ENCODE measurements at places on chromosomes 3 and 15.

DNA sequence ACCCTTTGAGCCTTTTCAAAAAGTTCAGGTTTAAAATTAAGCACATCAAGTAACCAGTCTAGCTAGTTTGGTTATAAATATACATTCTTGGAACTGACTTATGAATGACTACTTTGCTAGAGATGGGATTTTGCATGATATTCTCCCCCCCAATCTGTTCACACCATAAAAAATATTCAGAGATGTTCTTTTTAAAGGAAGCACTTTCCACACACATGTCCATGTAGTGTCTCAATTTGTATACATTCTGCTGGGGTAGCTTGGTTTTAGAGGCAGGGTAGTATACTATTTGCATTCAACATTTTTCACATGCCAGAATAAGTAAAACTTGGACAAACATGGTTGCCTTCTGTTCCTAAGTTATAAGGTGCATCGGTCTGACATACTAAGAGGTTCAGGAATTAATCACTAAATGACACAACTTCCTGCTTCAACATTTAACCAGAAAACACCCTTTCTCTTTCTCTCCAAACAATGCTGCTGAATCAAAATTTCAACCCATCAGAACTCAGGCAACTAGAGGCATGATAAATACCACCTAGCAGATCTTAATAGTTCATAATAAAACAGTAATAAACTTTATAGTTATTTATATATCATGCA lies 57.0 kb downstream of the SUMF1 start:
- H3K27ac ChIP-seq: no peak overlapping the region
- DNase-seq: no peak
- H3K4me3 ChIP-seq: no peak overlapping the region
- no peaks in the 10 kb centered on the region for H3K27me3 ChIP-seq

DNA sequence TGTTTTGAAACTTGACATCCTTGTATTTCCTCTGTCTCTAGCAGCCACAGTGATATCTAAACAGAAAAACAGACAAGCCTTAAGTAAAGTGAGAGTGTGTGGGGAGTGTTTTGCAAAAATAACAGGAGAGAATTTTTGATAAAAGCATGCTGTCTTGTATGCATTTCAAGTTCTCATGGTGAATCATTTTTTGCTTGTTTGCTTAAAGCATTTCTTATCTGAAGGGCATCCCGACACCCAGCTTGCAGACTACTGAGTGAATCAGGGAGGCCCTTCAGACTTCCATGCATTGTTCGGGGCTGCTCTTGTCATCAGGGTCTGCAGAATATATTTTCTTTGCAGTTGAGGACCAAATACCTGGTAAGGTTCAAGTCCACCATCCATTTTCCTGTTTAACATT lies 8.5 kb downstream of the CGNL1 start:
- H3K36me3 ChIP-seq: no peaks in the 10 kb centered on the region
- DNase-seq: no peak
- H3K4me1 ChIP-seq: peaks cover 21% of the 10 kb centered on the region
- H3K27ac ChIP-seq: no peak overlapping the region
- H3K4me3 ChIP-seq: no peak overlapping the region

- H3K27ac ChIP-seq: no peak overlapping the region
- no peak for DNase-seq
- H3K4me1 ChIP-seq: no peaks in the 10 kb centered on the region
- H3K4me3 ChIP-seq: no peak overlapping the region
- no peaks in the 10 kb centered on the region for H3K36me3 ChIP-seq
- H3K27me3 ChIP-seq: no peaks in the 10 kb centered on the region
Measured at GRCh38 chr15:57861815-57862586, 155.5 kb downstream of the POLR2M start.

- peaks cover 25% of the 10 kb centered on the region for H3K4me1 ChIP-seq
- no peak overlapping the region for H3K4me3 ChIP-seq
- no peaks in the 10 kb centered on the region for H3K36me3 ChIP-seq
- H3K27me3 ChIP-seq: no peaks in the 10 kb centered on the region
- DNase-seq: no peak
Measured at GRCh38 chr3:195147649-195148080, 123.3 kb downstream of the XXYLT1 start.

- peaks cover 12% of the 10 kb centered on the region for H3K36me3 ChIP-seq
- H3K27ac ChIP-seq: no peak overlapping the region
- H3K4me3 ChIP-seq: no peak overlapping the region
Measured at GRCh38 chr3:184822654-184823053, 10.7 kb downstream of the VPS8 start.

- H3K4me1 ChIP-seq: peaks cover 5% of the 10 kb centered on the region
- DNase-seq: no peak
- H3K27ac ChIP-seq: no peak overlapping the region
- H3K36me3 ChIP-seq: no peaks in the 10 kb centered on the region
Measured at GRCh38 chr3:149215515-149215914, 6.1 kb downstream of the CP start.

- no peak overlapping the region for H3K27ac ChIP-seq
- no peak for DNase-seq
- H3K4me3 ChIP-seq: no peak overlapping the region
- H3K27me3 ChIP-seq: no peaks in the 10 kb centered on the region
Measured at GRCh38 chr15:99492716-99493115, 73.1 kb upstream of the MEF2A start.

DNA sequence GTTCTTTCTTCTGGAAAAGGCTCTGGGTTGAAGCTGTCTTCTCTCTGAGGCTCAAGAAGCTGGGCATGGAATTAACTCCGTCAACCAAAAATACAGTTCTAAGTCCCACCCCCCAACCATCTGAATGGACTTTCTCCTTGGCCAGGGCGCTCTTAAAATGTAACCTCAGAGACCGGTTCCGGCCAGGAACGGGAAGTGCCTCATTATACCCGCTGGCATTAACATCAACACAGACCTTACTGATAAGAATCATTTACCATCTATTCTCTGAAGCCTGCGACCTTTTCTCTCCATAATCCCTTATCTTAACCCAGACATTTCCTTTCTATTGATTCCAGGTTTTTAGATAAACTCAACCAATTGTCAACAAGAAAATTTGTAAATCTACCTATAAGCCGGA lies 64.7 kb downstream of the ATP1B3 start:
- H3K27ac ChIP-seq: peak overlapping the region; percentile 43
- H3K36me3 ChIP-seq: no peaks in the 10 kb centered on the region
- peak; percentile 50 for DNase-seq
- H3K4me1 ChIP-seq: peaks cover 21% of the 10 kb centered on the region

GRCh38 chr3:112084980-112085705 lies 1.0 kb upstream of the C3orf52 start:
- H3K27ac ChIP-seq: no peak overlapping the region
- H3K27me3 ChIP-seq: no peaks in the 10 kb centered on the region
- DNase-seq: no peak
- peaks cover 10% of the 10 kb centered on the region for H3K4me1 ChIP-seq
- no peak overlapping the region for H3K4me3 ChIP-seq

- no peak for DNase-seq
- H3K27me3 ChIP-seq: no peaks in the 10 kb centered on the region
- no peaks in the 10 kb centered on the region for H3K36me3 ChIP-seq
- H3K4me3 ChIP-seq: no peak overlapping the region
- no peak overlapping the region for H3K27ac ChIP-seq
- H3K4me1 ChIP-seq: no peaks in the 10 kb centered on the region
Measured at GRCh38 chr3:54564374-54564925, 363.4 kb downstream of the LRTM1 start.

DNA sequence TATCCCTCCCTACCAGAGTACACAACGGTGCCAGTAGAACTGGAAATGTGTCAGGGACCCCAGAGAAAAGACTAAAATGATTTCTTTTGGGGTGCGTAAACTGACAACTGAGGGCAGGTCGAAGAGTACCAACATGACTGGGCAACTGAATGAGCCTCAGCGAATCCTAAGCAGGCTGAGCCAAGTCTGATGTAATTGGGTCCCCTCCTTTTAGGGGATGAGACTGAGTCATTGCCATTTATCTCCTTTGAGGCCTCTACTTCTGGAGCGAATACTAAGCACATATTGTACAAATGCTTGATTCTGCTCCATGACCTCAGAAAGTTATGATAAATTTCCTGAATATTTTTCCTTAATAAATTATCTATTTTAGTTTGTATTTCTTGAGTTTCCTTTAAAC lies 17.3 kb upstream of the GPR156 start:
- no peak for DNase-seq
- H3K4me1 ChIP-seq: no peaks in the 10 kb centered on the region
- no peak overlapping the region for H3K27ac ChIP-seq
- H3K4me3 ChIP-seq: no peak overlapping the region
- H3K36me3 ChIP-seq: no peaks in the 10 kb centered on the region

- H3K27ac ChIP-seq: no peak overlapping the region
- H3K4me1 ChIP-seq: no peaks in the 10 kb centered on the region
- no peak overlapping the region for H3K4me3 ChIP-seq
Measured at GRCh38 chr3:175077216-175077615, 218.1 kb downstream of the NAALADL2 start.

DNA sequence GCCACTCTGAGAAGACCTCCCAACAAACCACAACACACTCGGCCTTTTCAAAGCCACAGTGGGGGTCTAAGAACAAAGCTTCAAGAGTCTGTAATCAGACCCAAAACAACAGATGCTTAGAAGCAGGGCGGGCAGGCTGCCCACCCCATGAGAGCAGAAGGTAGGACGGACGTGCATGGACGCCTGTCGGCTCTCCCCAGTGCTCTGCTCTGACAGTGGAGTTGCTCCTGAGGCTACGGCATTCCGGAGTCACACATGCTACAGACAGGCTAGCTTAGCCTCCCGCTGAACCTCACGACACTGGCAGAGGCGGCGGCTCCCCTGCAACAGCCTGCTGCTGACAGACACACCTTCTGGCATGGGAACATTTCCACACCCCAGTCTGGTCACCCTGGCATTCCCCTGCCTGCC lies 33.5 kb downstream of the SLCO2A1 start:
- H3K36me3 ChIP-seq: no peaks in the 10 kb centered on the region
- no peak for DNase-seq
- no peak overlapping the region for H3K27ac ChIP-seq

- no peak for DNase-seq
- H3K36me3 ChIP-seq: no peaks in the 10 kb centered on the region
- no peaks in the 10 kb centered on the region for H3K27me3 ChIP-seq
- no peaks in the 10 kb centered on the region for H3K4me1 ChIP-seq
- H3K27ac ChIP-seq: no peak overlapping the region
Measured at GRCh38 chr3:100825574-100825973, 116.3 kb downstream of the TFG start.

GRCh38 chr3:94420931-94421330 lies 358.1 kb downstream of the NSUN3 start:
- no peak for DNase-seq
- H3K4me1 ChIP-seq: no peaks in the 10 kb centered on the region
- H3K4me3 ChIP-seq: no peak overlapping the region
- no peaks in the 10 kb centered on the region for H3K27me3 ChIP-seq
- H3K27ac ChIP-seq: no peak overlapping the region

- no peak for DNase-seq
- peaks cover 16% of the 10 kb centered on the region for H3K4me1 ChIP-seq
- H3K27ac ChIP-seq: no peak overlapping the region
- no peaks in the 10 kb centered on the region for H3K27me3 ChIP-seq
- H3K36me3 ChIP-seq: no peaks in the 10 kb centered on the region
Measured at GRCh38 chr3:129554356-129555152, 11.6 kb downstream of the H1-8 start.

DNA sequence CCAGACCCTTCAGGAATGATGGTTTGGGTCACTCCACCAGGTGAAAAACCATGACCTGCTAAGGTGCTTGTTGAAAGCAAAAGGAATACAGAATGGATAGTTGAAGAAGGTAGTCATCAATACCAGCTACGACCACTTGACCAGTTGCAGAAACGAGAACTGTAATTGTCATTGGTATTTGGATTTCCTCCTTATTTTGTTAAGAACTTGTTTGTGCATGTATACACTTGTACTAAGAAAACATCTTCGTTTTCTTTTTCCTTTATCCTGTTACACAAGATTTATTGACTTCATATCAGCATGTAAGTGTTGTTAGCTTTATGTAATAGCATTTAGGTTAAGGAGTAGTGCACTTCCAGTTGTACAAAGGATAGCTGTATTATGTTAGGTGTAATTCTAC lies 261.8 kb downstream of the MCTP2 start:
- H3K4me1 ChIP-seq: no peaks in the 10 kb centered on the region
- H3K27ac ChIP-seq: no peak overlapping the region
- no peaks in the 10 kb centered on the region for H3K27me3 ChIP-seq
- no peaks in the 10 kb centered on the region for H3K36me3 ChIP-seq

DNA sequence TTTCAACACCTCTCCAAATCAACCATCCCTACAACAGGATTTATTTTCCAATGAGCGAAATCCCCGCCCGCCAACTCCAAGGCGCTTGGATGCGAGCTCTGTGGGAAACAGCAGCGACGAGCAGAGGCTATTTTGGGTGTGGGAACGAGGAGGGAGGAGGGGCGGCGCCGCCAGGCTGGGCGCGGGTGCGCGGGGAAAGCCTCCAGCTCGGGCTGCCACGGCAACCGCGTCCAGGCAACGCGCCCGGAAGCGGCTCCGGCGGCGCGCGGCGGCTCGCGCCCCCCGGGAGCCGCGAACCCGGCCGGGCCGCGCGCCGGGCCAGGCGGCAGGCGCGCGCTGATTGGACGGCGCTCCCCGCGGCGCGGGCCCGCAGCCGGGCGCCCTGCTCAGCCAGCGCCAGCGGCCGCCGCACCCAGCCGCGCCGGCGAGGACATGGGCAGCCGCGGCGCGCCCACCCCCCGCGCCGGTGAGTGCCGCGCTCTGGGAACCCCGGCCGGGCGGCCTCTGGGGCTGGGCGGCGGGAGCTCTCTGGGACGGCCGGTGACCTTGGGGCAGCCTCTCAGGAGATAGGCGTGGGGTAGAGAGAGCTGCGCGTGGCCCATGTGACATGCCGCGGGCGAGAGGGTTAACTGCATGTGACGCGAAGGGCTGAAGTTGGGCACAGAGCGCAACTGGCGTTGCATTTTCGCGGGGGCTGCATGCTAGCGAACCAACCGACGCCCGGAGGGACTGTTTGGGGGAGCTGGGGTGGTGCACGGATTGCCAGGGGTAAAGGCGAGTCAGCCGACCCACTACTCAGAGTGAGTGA lies at the start of gene FAM81A:
Gene FAM81A (plus strand): TSS at position 370 of the 808 bp plus-strand sequence. CDS start 20,441 bp downstream, outside the sequence.
- H3K27me3 ChIP-seq: peaks cover 18% of the 10 kb centered on the region
- peak; percentile 96 for DNase-seq
- no peaks in the 10 kb centered on the region for H3K36me3 ChIP-seq
- H3K4me3 ChIP-seq: peak within 1 kb of the TSS; percentile 60
- H3K27ac ChIP-seq: no peak within 1 kb of the TSS
- peaks cover 12% of the 10 kb centered on the region for H3K4me1 ChIP-seq

DNA sequence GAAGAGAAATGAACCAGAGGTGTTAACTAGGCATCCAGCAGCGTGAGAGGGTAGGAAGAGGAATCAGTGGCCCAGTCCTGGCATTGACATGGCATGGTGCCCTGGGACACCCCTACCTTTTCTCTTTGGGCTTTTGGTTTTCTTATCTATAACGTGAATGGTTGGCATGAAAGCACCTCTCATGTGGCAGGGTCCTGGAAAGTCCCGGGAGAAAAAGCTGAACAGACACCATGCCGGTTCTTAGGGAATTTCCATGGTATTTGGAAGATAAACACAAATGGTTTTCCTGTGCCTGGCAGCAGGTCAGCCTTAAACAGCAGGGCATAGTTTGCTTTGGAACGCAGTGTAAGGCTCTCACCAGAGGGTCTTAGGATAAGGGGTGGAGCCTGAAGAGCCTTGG lies 15.4 kb downstream of the ARNT2 start:
- H3K27me3 ChIP-seq: no peaks in the 10 kb centered on the region
- H3K4me3 ChIP-seq: no peak overlapping the region
- H3K4me1 ChIP-seq: peaks cover 4% of the 10 kb centered on the region
- no peaks in the 10 kb centered on the region for H3K36me3 ChIP-seq
- H3K27ac ChIP-seq: no peak overlapping the region

- H3K4me1 ChIP-seq: no peaks in the 10 kb centered on the region
- no peak for DNase-seq
- no peak overlapping the region for H3K4me3 ChIP-seq
- no peaks in the 10 kb centered on the region for H3K27me3 ChIP-seq
Measured at GRCh38 chr3:154954757-154955156, 125.4 kb upstream of the MME start.
